ENCODE measurements at places on chromosomes 2 and 18. TPM values are rescaled to one million over a fixed set of nuclear protein-coding genes. Genes with fewer than 3 reads are reported as not detected.

GRCh38 chr18:60401346-60401745, 28.8 kb upstream of the MC4R start:
- DNase-seq: no peak

- DNase-seq: no peak
Measured at GRCh38 chr2:159608108-159608507, 8.2 kb downstream of the BAZ2B start.

DNA sequence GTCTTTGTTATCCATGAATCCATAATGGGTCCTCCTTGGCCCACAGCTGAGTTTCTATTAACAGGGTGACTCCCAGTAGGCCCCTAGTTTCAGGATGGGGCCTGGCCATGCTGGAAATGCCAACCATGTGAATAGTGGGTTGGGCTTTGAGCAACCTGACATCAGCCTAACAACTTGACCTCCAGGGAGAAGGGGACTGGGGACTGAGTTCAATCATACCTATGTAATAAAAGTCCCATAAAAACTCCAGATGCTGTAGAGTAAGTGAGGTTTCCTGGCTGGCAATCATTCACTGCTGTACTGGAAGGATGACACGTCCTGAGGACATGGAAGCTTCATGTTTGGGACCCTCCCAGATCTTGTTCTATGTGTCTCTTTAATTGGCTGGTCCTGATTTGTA, 7.9 kb downstream of the REV1 start:
- DNase-seq: no peak

GRCh38 chr2:235051436-235052260, 99.8 kb downstream of the SH3BP4 start:
- DNase-seq: no peak

DNA sequence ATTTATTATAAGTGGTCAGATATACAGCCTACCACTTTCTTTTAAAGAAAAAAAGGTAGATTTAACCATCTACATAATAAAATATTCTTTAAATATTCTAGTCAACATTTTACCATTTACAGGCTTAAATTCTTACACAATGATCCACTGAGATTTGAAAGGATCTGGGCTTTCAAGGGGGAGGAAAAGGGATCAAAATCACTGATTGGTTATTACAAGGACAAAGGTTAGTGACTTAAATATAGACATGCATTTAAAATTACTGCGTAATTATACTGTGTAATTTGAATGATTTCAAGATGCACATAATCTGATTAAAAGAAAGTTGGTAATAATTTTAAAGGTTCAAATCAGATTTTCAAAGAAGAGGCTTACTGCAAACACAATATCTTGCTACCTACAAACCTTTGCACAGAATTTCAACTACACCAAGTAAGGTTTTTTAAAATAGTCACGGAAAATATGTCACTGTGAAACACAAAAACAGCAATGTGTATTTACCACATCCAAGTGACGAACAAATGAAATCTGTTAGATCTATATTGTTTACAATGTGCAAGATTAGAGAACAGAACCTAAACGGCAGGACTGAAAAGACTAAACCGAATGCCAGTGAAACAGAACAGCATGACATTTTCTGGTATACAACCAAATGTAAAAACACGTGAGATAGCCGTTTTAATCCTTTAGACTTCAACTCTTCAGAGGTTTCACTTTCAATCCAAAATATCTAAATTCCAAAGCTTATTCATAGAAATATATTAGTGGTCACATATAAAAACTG, 40.8 kb downstream of the RTN4 start:
- DNase-seq: no peak

- DNase-seq: peak; percentile 86
Measured at GRCh38 chr18:8696749-8697211, 8.6 kb upstream of the MTCL1 start.

- DNase-seq: peak; percentile 83
Measured at GRCh38 chr2:95526360-95527341, 42.1 kb upstream of the TRIM43B start.

DNA sequence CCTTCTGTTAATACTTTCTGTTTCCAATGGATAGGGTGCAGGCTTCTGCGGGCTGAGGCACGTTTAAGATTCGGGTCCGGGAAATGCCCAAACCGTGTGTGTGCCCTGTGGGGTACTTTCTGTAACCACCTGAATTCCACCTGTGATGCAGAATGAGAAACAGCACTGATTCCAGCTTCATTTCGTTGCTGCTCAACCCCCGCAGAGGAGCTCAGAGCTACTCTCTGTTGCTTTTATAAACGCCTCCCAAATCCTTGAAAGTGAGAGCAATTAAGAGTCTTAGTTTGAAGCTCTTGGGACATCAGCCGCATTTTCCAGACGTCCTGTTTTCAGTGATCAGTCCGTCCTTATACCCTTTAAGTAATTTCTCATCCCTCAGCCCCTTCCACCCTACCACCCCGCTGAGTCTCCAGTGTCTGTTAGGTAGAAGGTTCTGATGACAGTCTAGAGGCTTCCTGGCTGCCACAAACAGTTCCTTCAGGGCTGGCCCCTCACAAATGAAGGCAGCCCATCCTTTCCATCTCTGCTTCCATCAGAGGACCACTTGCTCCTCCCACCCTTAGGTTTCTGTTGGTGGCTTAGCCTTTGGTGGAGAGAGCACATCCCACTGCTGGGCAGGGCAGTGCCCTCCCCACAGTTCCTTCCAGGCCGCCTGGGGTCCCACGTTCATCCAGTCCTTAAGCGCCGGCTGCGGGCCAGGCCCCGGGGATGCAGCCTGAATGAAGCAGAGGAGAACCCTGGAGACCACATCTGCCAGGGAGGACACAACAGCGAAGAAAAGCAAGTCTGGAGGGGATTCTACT, 230.1 kb downstream of the SEPTIN10 start:
- DNase-seq: no peak

DNA sequence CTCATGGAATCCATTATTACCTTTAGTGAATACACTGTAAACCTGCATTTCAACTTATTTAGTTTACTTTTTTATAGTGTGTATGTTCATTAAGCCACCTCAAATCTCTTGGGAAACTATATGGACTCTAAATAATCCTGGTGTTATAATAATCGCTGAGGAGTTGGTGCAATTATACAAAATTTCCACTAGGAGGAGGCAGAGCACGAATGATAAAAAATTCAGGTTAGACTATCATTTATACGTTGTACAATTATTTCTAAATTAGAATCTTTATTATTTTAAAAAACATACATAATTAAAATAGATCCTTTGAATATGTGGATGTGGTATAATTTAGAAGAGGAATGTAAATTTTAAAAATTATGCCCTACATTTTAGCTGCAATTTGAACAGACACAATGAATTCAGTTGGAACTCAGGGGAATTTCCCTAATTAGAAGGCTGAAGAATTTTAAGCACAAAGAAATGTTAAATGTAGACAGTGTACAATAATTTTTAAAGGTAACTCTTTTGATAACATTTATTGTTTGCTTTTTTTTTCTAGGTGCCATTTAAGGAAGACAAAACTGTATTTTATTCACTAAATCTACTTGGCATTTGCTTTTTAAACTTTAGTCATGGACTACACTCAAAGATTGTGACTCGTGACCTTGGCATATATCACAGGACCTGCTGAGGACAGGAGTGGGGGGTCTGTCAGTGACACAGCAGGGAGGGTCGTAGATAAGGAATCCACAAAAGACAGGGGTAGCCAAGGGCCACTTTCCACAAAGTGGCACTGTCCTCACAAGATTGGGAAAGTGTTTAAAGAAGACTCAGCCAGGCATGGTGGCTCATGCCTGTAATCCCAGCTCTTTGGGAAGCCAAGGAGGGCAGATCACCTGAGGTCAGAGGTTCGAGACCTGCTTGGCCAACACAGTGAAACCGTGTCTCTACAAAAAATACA, 45.5 kb downstream of the RAB12 start:
- DNase-seq: no peak

DNA sequence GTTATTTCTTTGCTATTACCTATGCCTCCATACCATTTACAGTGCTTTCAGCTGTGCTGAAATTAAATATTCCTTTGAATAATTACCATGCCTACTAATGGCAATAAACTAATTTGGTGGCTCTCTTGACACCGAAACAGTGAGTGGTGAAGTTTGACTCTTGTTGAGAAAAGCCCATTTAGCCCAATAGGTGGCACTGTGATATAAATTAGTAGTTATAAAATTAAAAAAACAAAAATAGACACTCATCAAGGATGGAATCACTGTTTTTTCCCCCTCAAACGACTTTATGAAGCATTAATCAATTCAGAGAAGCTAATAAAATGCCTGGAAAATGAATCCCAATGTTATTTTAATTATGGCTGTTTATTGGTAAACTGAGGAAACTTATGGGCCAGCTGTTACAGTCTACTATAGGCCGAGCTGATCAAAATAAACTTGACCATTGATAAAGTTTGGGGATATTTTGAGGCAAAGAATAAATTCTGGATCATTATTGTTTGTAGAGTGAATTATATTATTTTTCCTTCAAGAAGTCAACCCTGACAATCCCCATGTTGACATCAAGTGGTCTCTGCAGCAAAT, 339.6 kb downstream of the TRIB2 start:
- DNase-seq: no peak

DNA sequence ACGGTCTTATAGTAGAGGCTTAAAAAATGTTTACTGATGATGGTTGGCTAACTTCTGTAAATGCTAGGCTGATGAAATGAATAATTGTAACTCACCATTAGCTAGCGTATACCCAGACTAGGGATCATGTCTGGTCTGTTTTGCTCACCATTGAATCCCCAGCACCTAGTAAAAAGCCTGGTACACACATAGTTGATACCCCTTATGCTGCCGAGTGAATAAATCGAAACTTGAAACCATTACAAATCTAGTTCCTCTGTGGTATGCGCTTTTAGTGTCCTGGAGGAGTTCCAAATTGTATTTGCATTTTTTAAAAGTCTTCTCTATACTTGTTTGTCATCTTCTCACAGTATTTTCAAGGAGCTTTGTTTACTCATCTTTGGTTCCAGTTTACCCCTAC, 1.3 kb downstream of the TAF1B start:
- no peak for DNase-seq

FEZ2 gene
- 38.3 TPM for total RNA-seq

UCN gene
- total RNA-seq: 0.59 TPM

IL36B gene
- total RNA-seq: not detected

CCDC74B gene
- total RNA-seq: 0.38 TPM
